Activated CD4-positive, alpha-beta T cell treated with anti-CD3 and anti-CD28 coated beads, Interleukin-2, amount 50 U/mL, for 24 hours (primary cell): ENCODE measurements at places on chromosomes 1 and 21.

- no peak for DNase-seq
Observed at GRCh38 chr1:221246628-221247415, 367.6 kb downstream of the HLX start.

DNA sequence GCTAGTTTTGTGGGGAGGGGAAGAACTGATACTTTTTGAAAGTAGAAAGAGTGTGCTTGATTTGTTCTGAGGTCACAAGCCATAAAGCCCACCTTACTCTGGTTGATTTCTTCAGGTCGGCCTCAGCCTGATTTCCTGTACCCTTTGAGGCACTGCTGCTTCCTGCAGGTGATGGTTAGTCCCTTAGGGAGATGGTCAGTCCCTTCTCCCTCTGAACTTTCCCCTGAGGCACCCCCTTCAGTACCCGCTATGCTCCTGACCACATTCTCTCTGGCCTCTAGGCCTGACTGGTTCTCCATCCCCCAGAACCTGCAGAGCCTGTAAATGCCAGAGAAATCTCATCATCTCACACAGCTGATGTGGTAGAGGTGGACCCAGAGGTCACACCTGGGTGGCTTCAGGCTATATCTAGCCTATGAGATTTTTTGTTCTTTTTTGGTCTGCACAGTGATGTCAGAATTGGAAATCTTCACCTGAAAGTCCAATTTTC, 15.0 kb upstream of the ID3 start:
- no peak for DNase-seq

- no peak for DNase-seq
Observed at GRCh38 chr1:164272156-164272555, 286.8 kb upstream of the PBX1 start.

- DNase-seq, result no peak
Observed at GRCh38 chr1:112165375-112165774, 175.9 kb upstream of the KCND3 start.

DNA sequence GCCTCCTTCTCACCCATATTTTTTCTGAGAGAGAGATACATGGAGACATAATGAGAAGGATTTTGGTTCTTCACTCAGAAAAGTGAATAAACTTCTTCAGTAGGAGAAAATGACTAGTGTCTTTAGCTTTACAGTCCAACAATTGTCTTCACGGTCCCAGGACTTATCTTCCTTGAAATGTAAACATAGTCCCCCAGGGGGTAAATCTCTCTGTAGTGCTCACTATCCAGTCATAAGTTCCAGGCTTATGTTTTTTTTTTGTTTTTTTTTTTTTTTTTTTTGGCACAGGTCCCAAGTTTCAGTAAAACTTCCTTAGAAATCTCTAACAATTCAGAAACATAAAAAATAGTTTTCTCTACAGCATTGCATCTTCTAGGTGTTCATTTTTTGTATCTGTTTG, 890.2 kb upstream of the B3GALT2 start:
- no peak for DNase-seq

DNA sequence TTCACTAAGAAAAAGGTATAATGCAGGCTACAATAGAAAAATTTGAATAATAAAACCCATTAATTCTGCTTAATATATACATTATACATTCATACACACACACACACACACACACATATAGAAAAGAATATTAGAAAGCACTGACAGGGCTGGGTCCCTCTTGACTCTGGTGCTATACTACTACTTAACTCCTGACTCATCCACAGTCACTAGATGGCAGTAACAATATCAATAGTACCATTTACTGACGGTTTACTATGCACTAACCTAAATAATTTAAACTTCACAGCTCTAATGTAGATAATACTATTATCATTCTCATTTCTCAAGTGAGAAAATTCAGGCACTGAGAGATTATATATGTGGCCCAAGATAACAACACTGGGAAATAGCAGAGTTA, 87.5 kb downstream of the COP1 start:
- no peak for DNase-seq

- no peak for DNase-seq
Observed at GRCh38 chr1:228768355-228769000, 33.2 kb downstream of the RHOU start.

- DNase-seq, result no peak
Observed at GRCh38 chr1:1889847-1890505, 911 bp downstream of the GNB1 start.

DNA sequence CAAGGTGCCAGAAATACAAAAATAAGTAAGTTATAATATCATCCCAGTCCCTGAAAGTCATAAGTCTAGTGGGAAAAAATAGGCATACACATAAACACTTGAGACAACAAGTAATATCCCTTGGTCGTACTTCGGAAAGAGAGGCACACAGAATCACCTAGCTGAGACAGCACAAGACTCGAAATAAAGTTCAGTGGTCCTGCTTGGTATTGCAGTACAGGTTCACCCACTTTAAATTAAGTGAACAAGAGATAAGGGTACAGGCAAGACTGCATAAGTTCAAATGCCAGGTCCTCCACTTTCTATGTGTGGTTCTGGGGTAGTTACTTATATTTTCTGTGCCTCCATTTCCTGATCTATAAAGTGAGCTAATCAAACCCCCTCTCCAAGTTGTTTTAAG, 47.6 kb downstream of the SEC16B start:
- DNase-seq, result no peak

- DNase-seq, result no peak
Observed at GRCh38 chr1:225882694-225883615, 775 bp upstream of the TMEM63A start.

DNA sequence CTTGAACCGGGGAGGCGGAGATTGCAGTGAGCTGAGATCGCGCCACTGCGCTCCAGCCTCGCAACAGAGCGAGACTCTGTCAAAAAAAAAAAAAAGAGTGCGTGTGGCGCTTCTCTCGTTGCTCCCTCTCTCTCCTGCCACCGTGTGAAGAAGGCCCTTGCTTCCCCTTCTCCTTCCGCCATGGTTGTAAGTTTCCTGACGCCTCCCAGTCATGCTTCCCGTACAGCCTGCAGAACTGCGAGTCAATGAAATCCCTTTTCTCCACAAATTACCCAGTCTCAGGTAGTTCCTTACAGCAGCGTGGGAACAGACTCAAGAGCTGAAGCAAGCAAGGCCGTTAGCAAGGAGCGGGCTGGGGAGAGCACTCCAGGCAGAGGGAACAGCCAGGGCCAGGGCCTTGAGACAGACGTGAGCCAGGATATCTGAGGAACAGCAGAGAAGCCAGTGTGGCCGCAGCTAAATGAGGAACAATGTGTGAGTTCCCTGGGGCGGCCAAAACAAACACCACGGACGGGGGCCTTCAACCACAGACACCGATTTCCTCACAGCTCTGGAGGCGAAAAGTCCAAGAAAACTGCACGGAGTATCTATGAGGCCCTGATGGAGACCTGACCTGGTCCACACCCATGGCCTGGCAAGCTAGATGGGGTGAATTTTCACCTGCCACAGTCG, 54.2 kb upstream of the ETS2 start:
- DNase-seq, result no peak

GRCh38 chr1:212486619-212486975, 53.9 kb downstream of the NENF start:
- no peak for DNase-seq

GRCh38 chr1:23101887-23102286, 66.8 kb downstream of the LUZP1 start:
- DNase-seq, result no peak

- DNase-seq, result no peak
Observed at GRCh38 chr1:18384471-18384870, 96.3 kb upstream of the KLHDC7A start.

DNA sequence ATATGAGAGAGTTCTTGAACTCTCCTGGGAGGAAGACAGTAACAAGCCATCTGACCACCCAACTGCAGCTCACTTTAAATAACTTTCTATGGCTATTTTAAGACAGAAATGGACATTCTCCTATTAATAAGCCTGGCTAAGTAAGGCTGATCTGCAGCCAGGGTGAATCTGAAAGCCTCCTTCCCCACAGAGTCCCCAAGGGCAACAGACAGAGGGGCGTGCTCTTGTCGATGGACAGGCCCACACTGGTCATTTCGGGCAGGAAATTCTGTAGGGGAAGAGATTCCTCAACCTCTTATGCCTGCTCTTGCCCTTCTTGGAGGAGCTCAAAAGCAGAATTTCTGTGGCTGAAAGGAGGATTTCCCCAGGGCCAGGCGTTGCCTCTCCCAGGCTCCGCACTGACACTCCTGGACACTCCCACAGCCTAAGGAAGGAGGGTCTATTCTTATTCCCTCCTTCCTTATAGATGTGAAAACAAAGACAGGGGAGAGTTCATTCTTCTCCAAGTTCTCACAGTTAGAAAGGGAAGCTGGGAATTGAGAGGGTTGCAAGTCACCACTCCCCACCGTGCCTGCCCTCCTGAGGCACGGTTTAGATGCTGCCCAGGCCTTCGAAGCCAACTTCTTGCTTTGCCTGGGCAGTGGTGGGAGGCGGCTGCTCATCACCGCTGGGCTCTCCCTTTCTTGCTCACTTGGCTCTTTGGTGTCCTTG, 17.9 kb upstream of the KANK4 start:
- no peak for DNase-seq

DNA sequence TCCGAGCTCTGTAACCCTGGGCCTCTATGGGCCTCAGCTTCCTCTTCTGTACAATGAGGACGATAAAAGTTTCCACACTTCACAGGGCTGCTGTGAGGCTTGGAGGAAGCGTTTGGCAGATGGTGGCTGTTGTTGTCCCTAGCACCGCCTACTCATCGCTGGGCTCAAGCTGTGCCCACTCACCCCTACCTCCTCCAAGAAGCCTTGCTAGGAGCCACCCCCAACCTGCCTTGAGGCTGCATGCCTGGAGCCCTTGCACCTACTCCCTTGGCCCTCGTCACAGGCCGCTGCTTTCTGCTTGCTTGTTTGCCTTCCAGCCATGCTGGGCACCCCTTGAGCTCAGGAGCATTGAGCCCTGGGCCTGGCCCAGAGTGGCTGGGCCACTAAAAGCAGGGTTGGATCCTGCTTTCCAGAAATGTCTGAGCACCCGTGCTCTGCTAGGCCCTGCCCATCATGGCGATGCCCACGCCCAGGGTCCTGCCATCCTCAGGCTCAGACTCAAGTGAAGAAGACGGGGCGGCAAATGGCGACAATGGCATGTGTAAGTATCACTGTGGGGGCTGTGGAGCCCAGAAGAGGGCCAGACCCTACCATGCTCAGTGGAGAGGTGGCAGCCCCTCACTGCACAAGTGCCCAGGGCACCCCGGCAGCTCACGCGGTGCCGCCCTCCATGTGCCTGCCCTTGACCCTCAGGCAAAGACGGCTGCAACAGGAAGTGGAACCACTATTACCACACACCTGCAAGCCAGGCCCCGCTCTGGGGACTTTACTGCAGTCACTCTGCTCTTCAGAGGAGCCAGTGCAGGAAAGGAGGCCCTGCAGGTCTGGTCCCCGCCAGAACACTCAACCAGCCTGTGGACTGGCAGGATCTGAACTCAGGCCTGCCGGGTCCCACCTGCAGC, 9.5 kb downstream of the SH3BGRL3 start:
- DNase-seq, result no peak

- no peak for DNase-seq
Observed at GRCh38 chr21:27673581-27673980, 706.7 kb upstream of the ADAMTS5 start.

GRCh38 chr21:35239811-35240219, 190.7 kb upstream of the RUNX1 start:
- no peak for DNase-seq

GRCh38 chr1:36706416-36706815, 223.7 kb upstream of the CSF3R start:
- DNase-seq, result no peak

GRCh38 chr1:85578321-85579295, 2.0 kb upstream of the CCN1 start:
- no peak for DNase-seq

- DNase-seq, result no peak
Observed at GRCh38 chr1:31723828-31724359, 20.1 kb upstream of the COL16A1 start.

GRCh38 chr1:152111515-152111968, 3.7 kb downstream of the TCHH start:
- no peak for DNase-seq

GRCh38 chr21:18443085-18443484, 39.5 kb upstream of the TMPRSS15 start:
- no peak for DNase-seq

DNA sequence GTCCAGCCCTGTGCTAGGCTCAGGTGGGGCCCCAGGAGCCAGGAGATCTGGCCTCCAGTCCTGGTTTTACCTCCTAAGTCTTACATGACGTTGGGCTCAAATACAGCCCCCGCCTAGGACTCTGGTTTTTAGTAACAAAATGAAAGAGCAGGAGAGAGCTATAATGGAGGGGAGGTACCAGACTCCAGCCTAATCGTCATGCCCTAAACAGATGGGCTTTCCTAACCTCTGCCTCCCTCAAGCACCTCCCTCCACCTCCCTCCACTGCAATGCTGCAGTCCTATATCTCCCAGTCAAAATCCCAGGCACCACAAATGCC, 28.6 kb downstream of the TTC39A start:
- DNase-seq, result no peak

- no peak for DNase-seq
Observed at GRCh38 chr1:31467005-31467674, 54.1 kb downstream of the SERINC2 start.

GRCh38 chr1:53249706-53250105, 11.4 kb upstream of the MAGOH start:
- no peak for DNase-seq

- no peak for DNase-seq
Observed at GRCh38 chr1:27576806-27577227, 27.1 kb downstream of the AHDC1 start.

DNA sequence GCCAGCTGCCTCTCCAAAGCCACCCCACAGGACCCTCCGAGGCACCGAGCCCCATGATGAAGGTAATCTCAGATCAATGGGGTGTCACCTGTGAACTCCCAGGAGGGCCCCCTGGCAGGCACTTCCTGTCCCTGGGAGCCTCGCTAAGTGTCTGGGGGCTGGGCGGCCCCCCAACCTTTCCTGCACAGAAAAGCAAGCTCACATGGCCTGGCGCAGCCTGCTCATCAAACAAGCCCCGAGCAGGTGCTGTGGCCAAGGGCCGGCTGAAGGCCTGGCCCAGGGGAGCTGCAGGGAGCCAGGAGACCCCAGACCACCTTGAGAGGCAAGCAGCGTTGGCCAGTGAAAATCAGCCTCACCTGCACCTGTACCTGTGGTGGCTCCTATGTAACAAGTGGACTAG, 2.9 kb downstream of the RIPK4 start:
- no peak for DNase-seq
